Stimulated activated naive B cell treated with anti-CD40 and anti-IgM and Interleukin-4, amounts not matched to agents 10 μg/mL and 1 μg/mL and 100 μg/mL, for 72 hours (primary cell): ENCODE measurements at places on chromosomes 6 and 20.

DNA sequence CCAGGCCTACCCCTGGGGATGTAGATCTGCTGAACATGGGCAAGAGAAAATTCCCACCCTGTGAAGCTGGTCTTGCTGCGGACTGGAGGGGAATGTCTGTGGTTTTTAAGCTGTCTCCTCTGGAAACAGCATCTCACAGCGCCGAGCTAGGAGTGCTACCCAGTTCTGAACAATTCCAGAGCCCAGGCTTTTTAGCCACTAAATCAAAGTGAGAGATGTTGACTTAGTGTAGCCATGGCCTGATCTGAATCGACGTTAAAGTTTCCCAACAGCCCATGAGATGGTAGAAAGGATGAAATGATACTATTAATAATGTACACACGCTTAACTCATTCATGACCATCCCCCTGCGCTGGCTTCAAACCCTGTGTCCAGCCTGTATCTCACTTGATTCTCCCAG lies 63.7 kb downstream of the KCNB1 start:
- no peak for DNase-seq

GRCh38 chr20:36474563-36474962 lies 66.8 kb upstream of the MYL9 start:
- no peak for DNase-seq

DNA sequence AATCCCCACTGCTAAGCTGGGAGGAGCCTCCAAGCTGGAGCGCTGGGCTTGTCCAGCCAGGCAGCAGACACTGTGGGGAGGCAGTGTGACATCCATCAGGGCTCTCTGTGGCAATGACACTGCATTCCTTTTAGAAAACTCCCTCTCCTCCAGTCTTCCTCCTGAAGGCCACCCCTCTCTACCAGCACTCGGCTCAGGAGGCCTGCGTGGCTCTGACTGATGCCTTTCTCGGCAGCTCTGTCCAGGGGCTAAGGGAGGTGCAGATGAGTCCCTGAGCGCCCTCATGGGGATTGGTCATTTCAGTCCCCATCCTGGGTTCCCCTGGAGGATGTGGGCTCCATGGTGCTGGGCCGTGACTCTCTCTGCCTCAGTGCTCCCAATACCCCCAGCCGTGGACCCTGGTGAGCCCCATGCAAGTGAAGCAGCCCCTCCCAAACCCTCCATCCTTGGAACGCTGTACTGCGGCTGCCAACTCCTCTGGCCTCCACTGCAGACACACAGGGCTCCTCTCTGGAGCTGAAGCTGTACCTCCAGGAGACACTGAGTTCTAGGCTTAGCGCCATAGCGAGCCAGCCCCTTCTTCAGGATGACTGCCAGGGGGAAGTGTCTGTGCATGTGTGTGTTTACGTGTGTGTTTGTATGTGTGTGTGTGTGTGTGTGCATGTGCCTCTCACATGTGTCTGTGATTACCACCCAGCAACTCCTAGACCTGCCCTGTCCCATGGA lies 209.6 kb downstream of the ERMARD start:
- DNase-seq: no peak

GRCh38 chr6:2477666-2478065 lies 232.3 kb upstream of the GMDS start:
- DNase-seq: no peak

DNA sequence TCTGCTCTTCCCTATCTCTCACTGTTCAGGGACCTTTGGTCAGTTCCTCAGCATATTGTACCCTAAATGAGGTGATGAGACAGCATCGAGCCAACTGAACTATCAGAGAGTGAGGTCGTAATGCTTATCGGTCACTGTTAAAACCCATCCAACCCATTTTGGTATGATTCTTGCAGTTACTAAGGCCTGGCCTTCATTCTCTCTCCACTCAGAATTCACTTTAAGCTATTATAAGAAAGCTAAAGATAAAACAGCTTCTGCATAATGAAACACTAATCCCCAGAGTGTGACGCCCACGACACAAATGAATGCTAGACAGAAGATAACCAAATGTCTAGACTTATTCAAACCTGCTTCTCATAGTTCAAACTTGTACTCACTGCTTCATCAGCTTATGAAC lies 175.8 kb downstream of the GMPR start:
- peak; percentile 26 for DNase-seq
